ENCODE measurements at places on chromosomes 16 and 17.

- no peak for DNase-seq
These were observed 11.2 kb downstream of the TADA2A start for GRCh38 chr17:37417852-37418251.

DNA sequence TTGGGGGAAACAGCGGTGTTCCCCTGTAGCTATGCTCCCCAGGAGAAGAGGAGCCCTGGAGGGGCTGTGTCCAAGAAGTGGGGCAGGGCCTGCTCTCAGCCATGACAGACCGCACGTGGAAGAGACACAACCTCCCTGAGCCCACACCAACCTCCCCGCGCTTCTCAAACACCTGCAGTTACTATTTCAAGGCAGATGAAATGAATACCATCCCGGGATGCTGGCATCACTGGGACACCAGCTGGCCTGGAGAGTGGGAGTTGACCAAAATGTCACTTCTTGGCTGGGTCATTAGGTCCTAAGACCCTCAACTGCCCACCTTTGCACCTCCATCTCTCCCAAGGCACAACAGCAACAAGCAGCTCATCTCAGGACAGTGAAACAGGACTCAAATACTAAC, 32.0 kb downstream of the SPHK1 start:
- no peak for DNase-seq

DNA sequence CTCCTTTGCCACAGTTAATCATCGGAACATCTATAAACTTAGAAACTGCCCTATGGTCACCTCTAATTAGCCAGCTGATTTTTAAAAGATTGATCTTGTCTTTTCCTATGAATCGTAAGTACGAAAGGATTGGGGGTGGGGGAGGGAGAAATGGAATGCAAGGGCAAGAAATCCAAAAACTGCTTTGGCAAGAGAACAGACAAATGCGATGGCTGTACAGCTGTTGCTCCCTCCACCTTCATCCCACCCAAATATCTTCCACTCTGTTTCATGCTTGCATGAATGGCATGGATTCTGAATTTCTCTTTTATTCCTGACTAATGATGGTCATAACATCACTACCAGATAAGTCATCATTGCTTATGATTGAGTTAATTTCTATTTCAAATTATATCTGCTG, 165.7 kb downstream of the STX8 start:
- no peak for DNase-seq

GRCh38 chr17:17935321-17936271, 36.6 kb downstream of the TOM1L2 start:
- peak; percentile 96 for DNase-seq

DNA sequence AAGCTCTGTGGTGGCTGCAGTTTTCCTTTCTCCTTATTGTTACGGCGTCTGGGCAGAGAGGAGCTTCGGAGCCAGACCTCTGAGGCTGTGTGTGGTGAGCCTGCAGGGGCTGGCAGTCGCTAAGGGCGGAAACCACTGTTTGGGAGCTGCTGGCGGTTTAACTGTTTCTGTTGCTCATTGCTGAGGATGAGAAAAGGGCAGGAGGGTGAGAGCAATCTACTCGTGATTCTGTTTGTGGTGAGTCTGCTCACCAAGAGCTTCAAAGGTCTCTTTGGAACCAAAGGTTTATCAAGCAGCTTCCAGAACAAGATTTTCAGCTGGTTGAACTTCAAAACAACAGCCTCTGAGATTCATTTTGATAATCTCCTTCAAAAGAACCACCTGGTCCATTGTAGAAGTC, 143.9 kb downstream of the ANKFN1 start:
- peak; percentile 94 for DNase-seq

DNA sequence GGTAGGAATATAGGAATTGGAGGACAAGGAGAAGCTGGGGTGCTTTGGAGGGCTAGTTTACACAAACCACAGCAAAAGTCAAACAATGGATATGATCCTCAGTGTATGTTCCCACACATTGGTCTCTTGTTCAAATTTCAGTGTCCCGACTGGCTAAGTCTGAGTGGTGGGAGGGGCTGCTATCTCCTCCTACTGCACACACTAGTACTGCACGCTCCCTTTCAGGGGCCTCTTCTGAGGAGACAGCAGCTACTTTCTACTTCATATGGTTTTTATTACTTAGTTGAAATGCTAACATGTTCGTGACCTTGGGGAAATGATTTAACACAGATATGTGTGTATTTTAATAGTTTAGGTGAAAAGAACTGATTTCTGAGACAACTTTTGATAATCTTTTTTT, 18.8 kb upstream of the KRT10 start:
- DNase-seq: no peak

- no peak for DNase-seq
These were observed 23.0 kb downstream of the RANBP10 start for GRCh38 chr16:67783353-67783725.

- no peak for DNase-seq
These were observed 237.3 kb upstream of the WSCD1 start for GRCh38 chr17:5832886-5833285.

DNA sequence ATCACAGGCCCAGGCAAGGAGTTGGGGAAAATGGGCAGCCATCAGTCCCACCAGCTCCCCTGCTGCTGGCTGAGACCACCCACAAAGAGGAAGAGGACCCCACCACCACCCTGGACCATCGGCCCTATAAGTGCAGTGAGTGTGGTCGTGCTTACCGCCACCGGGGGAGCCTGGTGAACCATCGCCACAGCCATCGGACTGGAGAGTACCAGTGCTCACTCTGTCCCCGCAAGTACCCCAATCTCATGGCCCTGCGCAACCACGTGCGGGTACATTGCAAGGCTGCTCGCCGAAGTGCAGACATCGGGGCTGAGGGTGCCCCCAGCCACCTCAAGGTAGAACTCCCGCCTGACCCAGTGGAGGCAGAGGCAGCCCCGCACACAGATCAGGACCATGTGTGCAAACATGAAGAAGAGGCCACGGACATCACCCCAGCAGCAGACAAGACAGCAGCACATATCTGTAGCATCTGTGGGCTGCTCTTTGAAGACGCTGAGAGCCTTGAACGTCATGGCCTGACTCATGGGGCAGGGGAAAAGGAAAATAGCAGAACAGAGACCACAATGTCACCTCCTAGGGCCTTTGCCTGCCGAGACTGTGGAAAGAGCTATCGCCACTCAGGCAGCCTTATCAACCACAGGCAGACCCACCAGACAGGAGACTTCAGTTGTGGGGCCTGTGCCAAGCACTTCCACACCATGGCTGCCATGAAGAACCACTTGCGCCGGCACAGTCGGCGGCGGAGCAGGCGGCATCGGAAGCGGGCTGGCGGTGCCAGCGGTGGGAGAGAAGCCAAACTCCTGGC, 3.6 kb downstream of the ZNF646 start:
- DNase-seq: no peak

- peak; percentile 62 for DNase-seq
These were observed 685 bp upstream of the PSMD3 start for GRCh38 chr17:39979893-39980350.

- DNase-seq: peak; percentile 46
These were observed 17.2 kb downstream of the ADAM11 start for GRCh38 chr17:44775838-44776621.

DNA sequence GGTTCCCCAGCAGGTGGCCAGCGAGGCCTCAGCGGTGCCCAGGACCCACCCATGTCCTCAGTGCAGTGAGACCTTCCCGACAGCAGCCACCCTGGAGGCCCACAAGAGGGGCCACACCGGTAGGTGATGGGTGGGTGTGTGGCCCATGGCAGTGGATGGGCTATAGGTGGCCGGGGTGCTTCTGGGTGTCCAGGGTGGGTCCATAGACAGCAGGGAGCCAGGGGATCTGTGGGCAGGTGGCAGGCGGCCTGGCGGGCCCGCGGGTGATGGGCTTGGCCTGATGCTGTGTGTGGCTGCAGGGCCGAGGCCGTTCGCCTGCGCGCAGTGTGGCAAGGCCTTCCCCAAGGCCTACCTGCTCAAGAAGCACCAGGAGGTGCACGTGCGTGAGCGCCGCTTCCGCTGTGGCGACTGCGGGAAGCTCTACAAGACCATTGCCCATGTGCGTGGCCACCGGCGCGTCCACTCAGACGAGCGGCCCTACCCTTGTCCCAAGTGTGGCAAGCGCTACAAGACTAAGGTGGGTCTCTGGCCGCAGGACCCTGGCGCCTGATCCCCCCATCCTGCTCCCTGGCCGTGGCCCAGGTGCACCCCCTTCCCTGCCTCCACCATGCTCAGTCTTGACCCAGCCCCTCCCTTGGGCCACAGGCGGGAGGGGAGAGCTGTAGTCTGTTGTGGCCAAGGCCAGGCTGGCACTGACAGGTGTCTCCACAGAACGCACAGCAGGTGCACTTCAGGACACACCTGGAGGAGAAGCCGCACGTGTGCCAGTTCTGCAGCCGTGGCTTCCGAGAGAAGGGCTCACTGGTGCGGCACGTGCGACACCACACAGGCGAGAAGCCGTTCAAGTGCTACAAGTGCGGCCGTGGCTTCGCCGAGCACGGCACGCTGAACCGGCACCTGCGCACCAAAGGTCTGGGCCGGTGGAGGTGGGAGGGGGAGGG, 2.1 kb upstream of the DNASE1L2 start:
- no peak for DNase-seq

DNA sequence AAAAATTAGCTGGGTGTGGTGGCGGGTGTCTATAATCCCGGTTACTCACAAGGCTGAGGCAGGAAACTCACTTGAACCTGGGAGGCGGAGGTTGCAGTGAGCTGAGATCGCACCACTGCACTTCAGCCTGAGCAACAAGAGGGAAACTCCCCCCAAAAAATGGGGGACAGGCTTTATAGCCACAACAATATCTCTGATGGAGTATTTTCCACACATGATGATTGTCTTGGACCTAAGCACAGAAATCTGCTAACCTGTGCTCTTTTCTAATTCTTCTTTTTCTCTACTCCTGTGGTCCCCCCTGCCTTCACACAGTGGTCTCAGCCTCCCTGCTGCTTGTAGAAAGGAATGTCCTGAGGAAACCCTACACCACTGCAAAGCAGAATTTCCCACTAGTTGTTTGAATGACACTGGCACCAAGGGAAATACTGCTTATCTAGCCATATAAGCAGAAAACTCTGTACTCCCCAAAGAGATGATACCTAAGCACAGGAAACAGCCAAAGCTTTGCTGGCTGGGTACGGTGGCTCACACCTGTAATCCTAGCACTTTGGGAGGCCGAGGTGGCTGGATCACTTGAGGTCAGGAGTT, 117.6 kb downstream of the USP31 start:
- DNase-seq: no peak

DNA sequence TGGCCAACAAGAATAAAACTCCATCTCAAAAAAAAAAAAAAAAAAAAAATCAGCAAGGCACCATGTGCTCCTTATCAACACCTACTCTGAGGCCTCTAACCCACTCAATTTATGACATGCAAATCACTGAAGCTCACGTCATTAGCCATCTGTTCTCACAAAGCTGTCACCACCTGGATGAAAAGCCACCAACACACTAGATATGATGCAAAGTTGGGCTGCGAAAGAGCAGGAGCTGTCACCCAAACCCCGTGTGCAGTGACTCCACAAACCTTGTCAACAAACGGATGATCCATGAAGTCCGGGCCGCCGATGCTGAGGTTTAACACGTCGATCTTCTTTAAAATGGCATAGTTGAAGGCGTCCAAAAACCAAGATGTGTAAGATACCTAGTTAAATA, 25.3 kb downstream of the MBTPS1 start:
- no peak for DNase-seq

- no peak for DNase-seq
These were observed 98.9 kb upstream of the NLRP1 start for GRCh38 chr17:5683241-5683640.

GRCh38 chr17:72031219-72031884, 89.5 kb upstream of the SOX9 start:
- DNase-seq: no peak

- no peak for DNase-seq
These were observed 8.0 kb upstream of the APPBP2 start for GRCh38 chr17:60534010-60534555.

DNA sequence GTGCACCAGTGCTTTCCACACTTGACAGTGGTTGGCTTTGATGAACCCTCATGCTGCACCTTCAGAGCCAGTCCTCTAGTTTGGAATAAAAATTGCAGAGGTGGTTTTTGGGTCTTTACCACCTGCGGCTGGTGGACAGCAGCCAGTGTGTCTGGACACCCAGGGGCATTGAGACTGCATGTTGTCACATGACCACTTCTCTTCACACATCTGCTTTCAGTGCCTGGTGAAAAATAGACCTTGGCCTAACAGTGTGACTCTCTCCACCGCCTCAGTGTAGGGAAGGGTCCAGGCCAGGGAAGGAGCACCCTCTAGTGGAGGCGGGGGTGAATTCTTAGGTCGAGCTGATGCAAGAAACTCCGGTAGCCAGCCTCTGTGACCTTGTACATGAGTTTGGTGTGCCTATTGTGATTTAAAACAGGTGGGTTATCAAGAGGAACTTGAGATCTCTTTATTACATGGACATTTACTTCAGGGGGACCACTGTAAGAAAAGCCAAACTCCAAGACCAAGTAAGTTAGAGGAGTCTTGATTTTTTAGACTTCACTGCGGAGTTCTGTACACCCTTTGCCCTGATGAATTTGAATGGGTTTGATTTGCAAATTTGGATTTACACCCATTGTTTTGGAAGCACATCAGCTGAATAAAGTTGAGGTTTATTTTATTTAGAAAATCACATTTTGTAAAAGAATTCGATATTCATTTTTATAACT, 17.9 kb downstream of the GOSR2 start:
- peak; percentile 76 for DNase-seq

GRCh38 chr17:59753522-59754467, 46.3 kb downstream of the VMP1 start:
- DNase-seq: peak; percentile 80

GRCh38 chr16:51149721-51150164, 1.3 kb downstream of the SALL1 start:
- no peak for DNase-seq

DNA sequence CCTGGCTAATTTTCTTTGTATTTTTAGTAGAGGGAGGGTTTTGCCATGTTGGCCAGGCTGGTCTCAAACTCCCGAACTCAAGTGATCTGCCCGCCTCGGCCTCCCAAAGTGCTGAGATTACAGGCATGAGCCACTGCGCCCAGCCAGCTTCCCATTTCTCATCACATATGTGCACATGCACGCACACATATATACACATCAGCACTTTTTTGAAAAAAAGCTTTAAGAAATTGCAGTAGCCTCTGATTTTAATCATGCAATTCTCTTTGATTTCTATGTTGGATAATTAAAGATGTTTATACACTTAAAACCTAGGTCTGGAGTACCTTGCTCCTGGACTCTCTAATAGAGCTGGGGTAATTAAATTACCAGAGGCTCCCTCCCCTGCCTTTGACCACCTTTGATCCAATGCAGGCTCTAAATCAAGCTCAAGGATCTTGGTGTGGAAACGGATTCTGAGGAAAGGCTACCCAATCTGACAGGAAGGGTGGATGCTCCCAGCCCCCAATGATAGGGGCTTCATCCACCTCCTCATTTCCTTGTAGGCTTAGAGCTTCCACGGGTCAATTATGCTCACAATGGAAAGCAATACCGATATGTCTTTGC, 29.7 kb upstream of the GAN start:
- no peak for DNase-seq

DNA sequence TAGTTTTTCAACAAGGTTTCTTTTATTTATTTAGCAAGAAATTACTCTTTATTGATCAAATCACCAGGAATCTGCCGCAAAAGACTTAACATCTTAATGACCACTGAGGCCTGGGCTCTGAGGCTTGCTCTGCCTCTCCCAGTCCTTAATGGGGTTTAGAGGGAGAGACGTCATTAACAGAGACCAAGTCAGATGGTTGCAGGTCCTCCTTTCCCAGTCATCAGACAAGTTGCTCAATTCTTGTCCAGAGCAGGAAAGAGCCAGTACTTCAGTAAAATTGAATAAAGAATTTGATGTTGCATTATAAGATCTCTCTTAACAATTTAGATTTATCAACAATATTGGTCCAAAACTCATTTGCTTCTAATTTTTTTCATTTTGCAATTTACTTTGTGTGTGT, 2.0 kb downstream of the SEPHS2 start:
- DNase-seq: no peak

All from MV-4-11 (cell line).